ENCODE measurements at places on chromosomes 6 and 20.

DNA sequence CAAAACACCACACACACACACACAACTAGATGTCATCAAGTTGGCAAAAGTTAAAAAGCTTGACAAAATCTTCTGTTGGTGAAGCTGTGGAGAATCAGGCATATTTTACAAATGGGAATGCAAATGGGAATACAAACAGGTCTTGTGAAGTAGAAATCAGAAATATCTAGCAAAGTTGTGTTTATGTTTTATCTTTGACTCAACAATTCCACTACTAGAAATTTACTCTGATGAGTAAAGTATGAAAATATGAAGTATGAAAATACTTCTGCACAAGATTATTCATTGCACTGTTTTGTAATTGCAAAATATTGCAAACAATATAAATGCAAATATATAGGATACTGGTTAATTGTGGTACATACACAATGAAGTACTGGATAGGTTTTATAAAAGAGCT is 1166.0 kb upstream of the GJE1 start:
- no peak for DNase-seq

DNA sequence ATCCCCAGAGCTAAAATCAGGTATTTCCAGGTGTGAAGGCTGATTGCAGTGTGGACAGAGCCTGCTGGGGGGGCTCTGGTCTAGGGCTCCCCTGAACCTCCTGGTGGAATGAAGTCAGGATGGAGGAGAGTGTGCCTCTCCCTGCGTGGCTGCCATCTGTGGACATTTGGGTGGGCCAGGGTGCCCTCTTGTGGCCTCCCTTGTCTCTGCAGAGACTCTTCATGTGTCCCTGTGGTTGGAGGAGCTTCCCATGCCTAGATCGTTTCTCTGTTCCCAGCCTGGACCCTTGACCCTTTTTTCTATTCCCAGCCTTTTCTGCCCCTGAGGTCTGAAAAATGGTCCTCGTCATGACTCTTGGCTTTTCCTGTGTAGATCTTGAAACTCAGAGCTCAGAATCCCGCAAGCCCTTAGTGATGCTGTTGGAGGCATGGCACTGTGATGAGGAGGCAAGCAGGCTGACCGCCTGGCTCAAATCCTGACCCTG is 9.9 kb upstream of the PSMF1 start:
- peak; percentile 35 for DNase-seq

GRCh38 chr6:119310486-119311036 is 39.0 kb downstream of the MAN1A1 start:
- no peak for DNase-seq

GRCh38 chr20:6940048-6940447 is 172.6 kb downstream of the BMP2 start:
- no peak for DNase-seq

- DNase-seq = no peak
Measured at GRCh38 chr20:38871560-38871953, 54.7 kb upstream of the FAM83D start.

- no peak for DNase-seq
Measured at GRCh38 chr6:140729521-140729920, 1355.1 kb upstream of the CITED2 start.

- no peak for DNase-seq
Measured at GRCh38 chr6:96789871-96790270, 47.4 kb downstream of the GPR63 start.
